ENCODE measurements at places on chromosomes 3 and 15.

DNA sequence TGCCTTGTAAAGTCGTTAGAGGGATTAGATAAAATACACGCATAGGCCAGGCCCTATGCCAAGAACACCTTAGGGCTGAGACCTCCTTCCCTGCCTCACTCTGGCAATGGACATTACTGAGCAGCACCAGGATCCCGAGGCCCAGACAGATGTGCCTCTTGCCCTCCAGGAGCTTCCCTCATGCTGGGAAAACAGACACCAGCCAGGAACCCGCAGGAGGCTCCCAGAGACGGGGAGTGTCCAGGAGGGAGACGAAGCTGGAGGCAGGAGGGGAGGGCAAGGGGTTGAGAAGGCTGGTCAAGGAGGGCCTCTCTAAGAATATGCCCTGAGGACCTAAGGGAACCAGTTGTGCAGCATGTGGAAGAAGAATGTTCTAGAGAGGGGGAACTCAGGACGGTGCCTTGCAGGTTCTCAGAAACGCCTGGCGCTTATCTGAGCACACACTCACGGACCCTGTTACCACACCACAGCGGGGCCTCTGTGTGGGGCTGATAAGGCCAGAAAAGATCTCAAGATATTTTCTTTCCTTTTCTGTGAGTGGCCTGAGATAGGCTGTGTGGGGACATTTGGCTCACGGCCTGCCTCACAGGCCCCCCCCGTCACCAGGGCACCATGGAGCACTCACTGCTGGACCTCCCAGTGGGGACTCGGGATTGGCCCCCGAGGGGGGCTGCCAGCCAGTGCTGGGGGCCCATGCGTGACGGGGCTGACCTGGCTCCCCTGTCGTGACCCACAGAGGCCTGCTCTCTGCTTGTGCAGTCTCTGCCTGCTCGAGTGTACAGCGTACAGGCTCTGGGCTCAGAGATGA is 22.0 kb upstream of the CYP11A1 start:
- DNase-seq: peak; percentile 68

DNA sequence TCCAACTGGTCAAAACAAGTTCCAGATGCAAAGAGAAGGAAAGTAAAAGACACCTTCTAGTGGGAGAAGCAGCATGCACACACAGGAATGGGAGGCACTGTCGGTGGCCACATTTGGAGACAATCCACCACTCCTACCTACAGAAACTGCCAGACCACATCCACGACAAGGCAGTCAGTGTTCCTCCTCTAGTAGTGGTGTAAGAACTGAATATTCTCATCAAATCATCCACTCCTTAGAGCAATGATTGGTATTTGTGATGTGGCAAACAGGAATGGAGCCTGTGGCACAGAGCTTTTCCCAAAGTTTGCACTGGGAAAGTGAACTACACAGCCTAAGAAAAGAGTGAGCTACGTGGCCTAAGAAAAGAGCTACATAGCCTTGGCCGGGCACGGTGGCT is 5.1 kb upstream of the SPINT1 start:
- DNase-seq: no peak

DNA sequence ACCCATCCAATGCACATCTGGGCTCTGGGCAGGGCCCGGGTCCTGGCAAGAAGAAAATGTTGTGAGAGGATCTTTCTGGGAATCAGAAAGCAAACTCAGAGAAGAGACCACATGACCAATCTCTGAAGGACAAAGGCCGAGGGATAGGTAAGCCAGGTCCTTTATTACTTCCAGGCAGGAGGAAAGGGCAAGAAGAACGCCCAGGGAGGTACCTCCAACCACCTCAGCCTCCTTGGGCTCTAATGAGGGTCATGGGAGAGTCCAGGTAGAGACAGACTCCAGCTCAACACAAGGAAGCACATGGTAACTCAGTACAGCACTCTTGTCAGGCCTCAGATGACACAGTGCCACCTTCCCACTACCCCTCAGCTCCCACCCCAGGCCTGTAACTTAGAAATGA is 26.0 kb downstream of the ZNF445 start:
- no peak for DNase-seq

DNA sequence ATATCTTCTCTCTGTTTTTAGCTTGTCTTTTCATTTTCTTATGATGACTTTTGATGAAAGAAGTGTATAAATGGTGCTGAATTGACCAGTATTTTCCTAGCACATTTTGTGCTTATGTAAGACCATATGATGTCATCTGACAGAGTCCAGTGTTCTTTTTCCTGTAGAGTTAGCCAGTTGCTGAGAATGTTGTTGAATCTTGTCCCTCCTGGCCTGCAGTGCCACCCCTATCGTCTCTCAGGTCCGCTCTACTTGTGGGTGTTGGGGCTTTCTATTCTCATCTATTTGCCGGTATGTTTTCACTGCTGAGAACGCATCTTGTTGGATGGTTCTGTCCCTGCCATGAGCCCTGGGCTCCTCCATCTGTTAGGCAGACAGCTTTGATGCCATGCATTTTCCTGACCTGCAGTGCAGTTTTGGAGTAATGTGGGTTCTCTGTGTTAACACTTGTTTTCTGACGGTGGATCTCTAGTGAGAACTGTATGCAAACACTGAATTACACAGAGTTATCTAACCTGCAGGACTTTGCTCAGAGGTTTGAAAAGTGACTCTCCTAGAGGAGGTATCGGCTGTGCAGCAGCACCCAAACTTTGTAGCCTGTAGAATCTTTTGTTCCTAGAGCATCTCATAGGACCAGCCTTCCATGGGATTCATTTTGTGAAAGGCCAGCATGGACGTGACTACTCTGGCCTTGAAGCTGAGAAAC is 44.6 kb downstream of the SLC6A20 start:
- no peak for DNase-seq

DNA sequence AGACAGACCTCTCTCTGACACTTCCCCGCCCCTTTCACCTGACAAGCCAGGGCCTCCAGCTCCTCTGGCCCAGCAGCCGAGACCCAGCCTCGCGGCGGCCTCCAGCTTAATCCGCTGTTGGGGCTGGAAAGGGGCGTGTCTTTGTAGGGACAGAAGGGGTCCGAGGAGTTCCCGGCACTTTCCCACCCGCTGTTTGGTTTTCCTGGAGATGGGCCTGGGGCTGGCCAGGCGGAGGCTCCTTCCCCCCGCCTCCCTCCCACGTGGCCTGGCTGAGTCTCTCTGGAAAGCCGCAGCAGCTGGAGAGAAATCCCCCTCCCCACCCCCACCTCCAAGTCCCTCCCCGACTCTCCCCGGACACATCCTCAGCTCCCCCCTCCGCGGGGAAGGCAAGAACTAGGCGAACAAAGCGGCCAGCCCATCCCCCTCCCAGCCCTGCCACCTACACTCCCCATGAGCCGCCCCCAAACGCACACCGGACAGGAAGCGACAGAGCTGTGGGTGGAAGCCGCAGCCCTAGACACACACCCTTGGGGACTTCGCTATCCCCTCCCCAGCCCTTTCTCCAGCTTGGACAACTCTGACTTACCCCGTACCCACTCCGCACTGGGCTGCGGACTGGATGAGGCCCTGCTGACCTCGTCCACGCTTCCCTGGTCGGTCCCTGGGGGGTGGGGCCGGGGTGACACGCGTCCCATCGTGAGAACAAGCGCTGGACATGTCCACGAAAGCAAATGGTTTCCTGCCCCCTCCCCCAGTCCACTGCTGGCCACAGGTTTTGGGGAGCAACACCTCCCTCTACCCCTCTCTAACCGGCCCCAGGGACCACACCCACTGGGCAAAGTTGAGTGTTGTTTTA is 1.2 kb downstream of the IGDCC4 start:
- DNase-seq: no peak

DNA sequence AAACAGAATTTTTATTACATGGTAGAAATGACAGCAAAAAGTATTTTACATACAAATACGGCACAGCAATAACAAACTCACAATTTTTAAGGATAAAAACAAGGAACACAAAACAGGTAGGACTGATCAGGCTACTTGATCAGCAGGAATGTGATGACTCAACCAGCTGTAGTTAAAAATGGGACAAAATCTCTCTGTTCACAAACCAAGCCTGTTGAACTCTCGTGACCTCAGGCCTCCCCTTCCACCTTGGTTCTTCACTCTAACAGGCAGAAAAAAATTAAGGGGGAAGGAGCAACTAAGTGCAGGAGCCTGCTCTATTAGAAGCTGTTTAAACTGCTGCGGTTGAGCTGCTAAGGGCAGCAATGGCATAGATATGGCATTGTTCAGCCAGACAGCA is 18.7 kb downstream of the FBXL22 start:
- no peak for DNase-seq

DNA sequence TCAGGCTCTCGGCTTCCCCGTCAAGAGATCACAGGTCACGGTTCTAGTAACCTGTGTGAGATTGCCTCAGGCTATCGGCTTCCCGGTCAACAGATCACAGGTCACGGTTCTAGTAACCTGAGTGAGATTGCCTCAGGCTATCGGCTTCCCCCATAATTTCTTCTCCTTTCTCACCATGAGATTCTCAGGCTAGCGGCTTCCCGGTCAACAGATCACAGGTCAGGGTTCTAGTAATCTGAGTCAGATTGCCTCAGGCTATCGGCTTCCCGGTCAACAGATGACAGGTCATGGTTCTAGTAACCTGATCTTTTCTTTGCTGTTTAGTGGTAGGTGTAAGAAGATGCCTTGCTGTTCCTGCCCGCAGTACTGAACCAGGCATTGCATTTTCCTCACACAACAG is 418.2 kb upstream of the ZNF717 start:
- no peak for DNase-seq

GRCh38 chr15:23566071-23566554 is 639 bp downstream of the MKRN3 start:
- DNase-seq: peak; percentile 75

- no peak for DNase-seq
These were observed 234.1 kb downstream of the GREM1 start for GRCh38 chr15:32951736-32952464.

DNA sequence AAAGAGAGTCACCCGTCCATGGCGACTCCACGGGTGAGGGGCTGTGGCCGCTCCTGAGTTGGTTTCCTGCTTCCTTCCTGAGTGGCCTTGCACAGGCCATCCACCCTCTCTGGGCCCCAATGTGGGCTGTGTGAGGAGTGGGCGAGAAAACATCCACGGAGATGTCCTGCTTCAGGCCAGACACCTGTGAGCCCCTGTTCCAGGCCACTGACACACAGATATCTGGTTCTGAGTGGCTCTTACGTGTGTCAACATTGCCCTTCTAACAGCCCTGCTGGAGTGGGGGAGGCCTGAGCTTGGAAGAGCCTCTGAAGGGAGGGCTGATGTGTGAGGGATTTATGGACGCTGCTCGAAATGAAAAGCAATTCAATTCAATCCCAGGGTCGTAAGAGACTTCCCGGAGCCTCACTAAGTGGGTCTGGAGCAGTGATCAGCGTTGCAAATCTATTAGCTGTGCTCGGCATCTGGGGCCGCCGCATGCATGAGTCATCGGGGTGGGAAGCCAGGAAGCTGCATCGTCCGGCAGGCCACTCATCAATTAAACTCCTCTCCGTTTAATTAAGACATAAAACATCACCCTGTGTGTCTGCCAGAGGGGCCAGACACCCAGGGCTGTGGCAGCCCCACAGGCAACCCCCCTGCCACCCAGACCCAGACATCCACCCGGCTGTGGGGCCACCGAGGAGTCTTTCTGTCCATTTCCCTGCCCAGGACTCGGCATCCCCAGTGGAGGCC is 20.0 kb upstream of the PRR23E start:
- DNase-seq: no peak

- DNase-seq: no peak
These were observed 32.4 kb downstream of the SCN5A start for GRCh38 chr3:38617137-38617536.

GRCh38 chr3:19877656-19878055 is 56.4 kb downstream of the EFHB start:
- DNase-seq: no peak

DNA sequence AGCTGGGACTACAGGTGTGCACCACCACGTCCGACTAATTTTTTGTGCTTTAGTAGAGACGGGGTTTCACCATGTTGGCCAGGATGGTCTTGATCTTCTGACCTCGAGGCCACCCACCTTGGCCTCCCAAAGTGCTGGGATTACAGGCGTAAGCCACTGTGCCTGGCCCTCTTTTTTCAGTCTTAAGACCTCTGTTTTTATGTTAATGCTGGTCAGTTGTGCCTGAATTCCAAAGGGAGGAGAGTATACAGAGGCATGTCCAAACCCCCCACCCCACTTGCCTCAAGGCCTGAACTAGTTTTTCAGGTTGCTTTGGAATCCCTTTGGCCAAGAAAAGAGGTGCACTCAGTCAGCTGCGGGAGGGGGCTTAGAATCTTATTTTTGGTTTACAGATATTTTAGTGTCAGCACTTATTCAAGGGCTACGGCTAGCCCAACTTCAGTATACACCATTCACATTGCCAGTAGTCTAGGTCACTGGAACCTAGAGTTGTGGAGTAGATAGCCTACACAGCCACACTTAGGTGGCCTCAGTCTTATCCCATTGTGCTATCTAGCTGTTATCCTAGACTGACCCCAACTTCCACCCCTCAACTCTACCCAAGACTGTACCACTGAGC is 128.0 kb upstream of the TPM1 start:
- DNase-seq: no peak

- DNase-seq: no peak
These were observed 237.7 kb upstream of the AGTR1 start for GRCh38 chr3:148459931-148460513.

DNA sequence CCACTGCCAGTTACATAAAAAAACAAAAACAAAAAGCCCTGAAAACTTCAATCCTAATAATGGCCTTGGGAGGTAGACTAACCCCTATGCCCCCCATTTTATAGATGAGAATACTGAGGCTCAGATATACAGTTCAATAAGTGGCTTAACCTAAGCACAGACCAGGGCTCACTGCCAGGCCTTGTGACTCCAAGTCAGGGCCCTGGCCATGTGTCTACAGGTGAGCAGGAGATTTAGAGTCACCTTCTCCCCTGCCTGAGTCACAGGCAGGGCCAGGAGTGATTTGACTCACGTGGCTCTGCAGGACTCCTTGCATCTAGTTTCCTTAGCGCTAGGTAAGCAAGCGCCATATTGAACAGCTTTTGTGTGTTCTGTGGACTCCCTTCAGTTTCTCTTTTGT is 98.6 kb upstream of the ETV5 start:
- no peak for DNase-seq

DNA sequence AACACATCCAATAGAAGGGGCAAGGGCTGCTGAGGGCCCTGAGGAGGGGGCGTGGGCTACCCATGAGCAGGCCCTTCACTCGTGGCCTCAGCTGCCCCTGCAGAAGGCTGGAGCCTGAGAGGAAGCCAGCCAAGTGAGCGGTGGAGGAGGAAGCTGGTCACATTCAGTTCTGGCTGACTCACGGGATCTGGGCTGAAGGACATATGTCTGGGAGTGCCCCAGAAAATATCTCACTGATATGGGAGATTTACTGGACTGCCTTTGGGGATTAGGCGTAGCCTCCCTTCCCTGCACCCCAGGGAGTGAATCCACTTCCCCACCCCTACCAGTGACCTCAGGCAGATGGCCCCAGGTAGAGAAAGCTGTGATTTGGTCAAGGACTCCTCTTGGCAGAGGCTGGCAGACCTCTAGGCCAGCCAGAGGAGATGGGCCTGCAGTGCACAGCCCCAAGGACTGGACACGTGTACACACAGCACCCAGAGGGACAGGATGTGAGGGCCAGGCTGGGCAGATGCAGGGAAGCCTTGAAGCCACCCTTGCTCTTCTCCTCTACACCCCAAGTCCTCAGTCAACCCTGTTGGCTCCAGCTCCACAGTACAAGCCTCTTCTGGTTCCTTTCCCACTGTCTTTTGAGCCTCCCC is 14.2 kb upstream of the ANKDD1A start:
- peak; percentile 38 for DNase-seq

GRCh38 chr3:159657176-159657575 is 331.5 kb upstream of the IL12A start:
- no peak for DNase-seq
